Pericardium fibroblast (primary cell): ENCODE measurements at places on chromosomes 2 and 18. TPM values are rescaled to one million over a fixed set of nuclear protein-coding genes. Genes with fewer than 3 reads are reported as not detected.

Gene LCT
- not detected in 2 replicates for total RNA-seq

Gene MOGAT1
- total RNA-seq, result not detected in 2 replicates

Gene ABCG8
- total RNA-seq, result not detected in 2 replicates

Gene EGR4
- total RNA-seq, result not detected in 2 replicates
